ENCODE measurements at places on chromosomes 2 and 18. TPM values are rescaled to one million over a fixed set of nuclear protein-coding genes. Genes with fewer than 3 reads are reported as not detected.
A peak's percentile ranks its signal among the peaks of the same experiment; 100 is the strongest.

Gene MPP4
- not detected for total RNA-seq

Gene KCNG3
- total RNA-seq = 2.7 TPM

Gene LIMS3
- total RNA-seq = not detected

Gene DNAJC5G
- total RNA-seq = not detected

GRCh38 chr2:75100801-75101151 is 98.5 kb downstream of the TACR1 start:
- DNase-seq = no peak

- DNase-seq = peak; percentile 27
Measured at GRCh38 chr2:71926876-71927756, 220.5 kb downstream of the CYP26B1 start.

- no peak for DNase-seq
Measured at GRCh38 chr18:35040638-35040987, 600 bp upstream of the MAPRE2 start.

DNA sequence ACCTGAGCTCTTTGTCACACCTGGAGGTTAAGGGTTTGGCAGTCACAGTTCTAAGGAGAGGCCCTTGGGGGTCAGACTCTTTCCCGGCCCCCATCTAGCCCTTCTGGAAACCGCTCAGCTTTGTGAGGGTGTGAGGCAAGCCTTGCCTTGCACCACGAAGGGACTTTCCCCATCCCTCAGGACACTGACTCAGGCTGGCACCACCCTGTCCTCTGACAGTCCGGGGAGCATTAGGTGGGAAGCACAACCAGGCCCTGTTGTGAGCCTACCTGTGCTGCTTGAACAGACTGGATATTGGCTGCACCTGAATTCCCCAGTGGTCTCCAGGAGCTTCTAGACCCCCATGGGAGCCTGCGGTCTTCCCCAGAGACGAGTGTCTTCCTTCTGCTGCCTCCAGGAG is 47.0 kb upstream of the GBX2 start:
- DNase-seq = no peak
